ENCODE measurements at places on chromosomes 3 and 15. TPM values are rescaled to one million over a fixed set of nuclear protein-coding genes. Genes with fewer than 3 reads are reported as not detected.
A peak's percentile ranks its signal among the peaks of the same experiment; 100 is the strongest.

GRCh38 chr15:75532413-75533250, 46.5 kb downstream of the PTPN9 start:
- peaks cover 5% of the 10 kb centered on the region for H3K36me3 ChIP-seq
- peaks cover 20% of the 10 kb centered on the region for H3K4me1 ChIP-seq
- DNase-seq: no peak
- no peak overlapping the region for H3K27ac ChIP-seq
- H3K27me3 ChIP-seq: no peaks in the 10 kb centered on the region
- no peak overlapping the region for H3K4me3 ChIP-seq

DNA sequence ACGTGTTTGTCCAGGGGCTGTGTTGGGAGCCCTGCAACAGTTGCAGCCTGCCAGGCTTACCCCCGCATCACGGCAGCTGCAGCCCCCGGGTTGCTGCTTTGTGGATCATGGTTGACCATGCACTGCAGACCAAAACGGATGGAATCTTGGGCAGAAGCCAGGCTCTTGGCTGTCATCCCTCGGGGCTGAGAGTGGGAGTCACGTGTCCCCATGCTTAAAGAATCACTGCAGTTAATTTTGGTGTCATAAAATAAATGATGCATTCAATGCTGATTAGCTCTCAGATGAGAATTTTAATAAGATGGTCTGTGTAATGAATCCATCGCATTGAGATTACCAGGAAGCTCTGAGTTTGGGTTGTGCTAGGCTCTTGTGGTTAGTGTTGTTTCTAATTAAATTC, 115.6 kb downstream of the CHDH start:
- no peaks in the 10 kb centered on the region for H3K36me3 ChIP-seq
- no peak for DNase-seq
- H3K4me3 ChIP-seq: no peak overlapping the region
- H3K27ac ChIP-seq: no peak overlapping the region

- H3K36me3 ChIP-seq: no peaks in the 10 kb centered on the region
- no peak overlapping the region for H3K4me3 ChIP-seq
- H3K27ac ChIP-seq: no peak overlapping the region
- no peak for DNase-seq
Measured at GRCh38 chr3:54714035-54714434, 213.8 kb downstream of the LRTM1 start.

GRCh38 chr15:39713846-39714245, 68.8 kb downstream of the FSIP1 start:
- no peaks in the 10 kb centered on the region for H3K36me3 ChIP-seq
- no peak overlapping the region for H3K4me3 ChIP-seq
- no peaks in the 10 kb centered on the region for H3K4me1 ChIP-seq

ADPRH gene
- 8.6 TPM for total RNA-seq

GRCh38 chr3:43248185-43248583, 38.2 kb upstream of the SNRK start:
- no peak overlapping the region for H3K4me3 ChIP-seq
- no peaks in the 10 kb centered on the region for H3K27me3 ChIP-seq
- no peaks in the 10 kb centered on the region for H3K36me3 ChIP-seq
- no peak for DNase-seq

- peaks cover 14% of the 10 kb centered on the region for H3K27me3 ChIP-seq
- no peak overlapping the region for H3K27ac ChIP-seq
- H3K36me3 ChIP-seq: no peaks in the 10 kb centered on the region
- peaks cover 29% of the 10 kb centered on the region for H3K4me1 ChIP-seq
- DNase-seq: no peak
Measured at GRCh38 chr15:78565951-78566774, 843 bp downstream of the CHRNA5 start.

DNA sequence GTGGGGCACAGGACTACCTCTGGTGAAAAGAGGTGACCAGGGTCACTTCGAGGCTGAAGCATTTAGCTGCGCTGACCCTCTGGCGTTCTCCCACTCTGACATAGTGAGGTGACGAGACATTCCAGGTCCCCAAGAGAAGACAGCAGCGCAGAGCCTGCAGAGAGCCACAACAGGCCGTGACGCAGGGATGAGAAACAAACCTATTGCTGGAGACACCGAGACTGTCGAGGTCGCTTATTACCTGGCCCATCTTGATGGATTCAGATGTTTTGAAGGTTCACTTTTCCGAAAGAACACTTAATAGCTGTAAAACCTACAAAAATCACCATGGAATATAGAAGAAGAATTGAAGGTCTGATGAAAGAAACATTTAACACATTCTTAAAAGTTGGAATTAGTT, 466.3 kb downstream of the NR2F2 start:
- no peak overlapping the region for H3K4me3 ChIP-seq
- DNase-seq: no peak
- H3K4me1 ChIP-seq: no peaks in the 10 kb centered on the region
- H3K27ac ChIP-seq: no peak overlapping the region

- H3K27me3 ChIP-seq: no peaks in the 10 kb centered on the region
- H3K36me3 ChIP-seq: peaks cover 17% of the 10 kb centered on the region
- no peak overlapping the region for H3K4me3 ChIP-seq
- H3K4me1 ChIP-seq: peaks cover 13% of the 10 kb centered on the region
Measured at GRCh38 chr15:41946970-41947369, 25.4 kb downstream of the EHD4 start.

DNA sequence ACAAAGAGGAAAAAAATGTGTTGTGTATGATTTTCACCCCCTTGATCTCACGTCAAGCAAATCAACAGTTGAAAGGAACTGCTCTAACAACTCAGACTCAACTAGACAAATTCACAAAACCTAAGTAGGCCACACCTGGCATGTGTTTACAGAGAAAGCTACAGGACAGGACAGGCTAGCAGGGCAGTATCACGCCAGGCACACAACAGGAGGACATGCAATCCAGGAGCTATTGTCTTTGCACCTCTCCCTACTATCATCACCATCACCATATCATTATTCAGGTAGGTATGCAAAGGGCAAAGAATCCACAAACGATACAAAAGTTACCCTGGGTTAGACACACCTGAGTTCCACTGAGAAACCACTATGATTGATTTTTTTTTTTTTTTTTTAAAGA, 86.4 kb downstream of the TBL1XR1 start:
- H3K4me1 ChIP-seq: peaks cover 63% of the 10 kb centered on the region
- no peak overlapping the region for H3K4me3 ChIP-seq
- peaks cover 4% of the 10 kb centered on the region for H3K36me3 ChIP-seq
- no peak for DNase-seq
- peak overlapping the region; percentile 33 for H3K27ac ChIP-seq

GRCh38 chr15:38560456-38560926, 4.1 kb downstream of the RASGRP1 start:
- peak overlapping the region; percentile 99 for H3K27ac ChIP-seq
- peak; percentile 66 for DNase-seq
- H3K36me3 ChIP-seq: peaks cover 83% of the 10 kb centered on the region
- H3K4me1 ChIP-seq: peaks cover 72% of the 10 kb centered on the region
- H3K27me3 ChIP-seq: no peaks in the 10 kb centered on the region

PROK2 gene
- total RNA-seq: 0.26 TPM
